ENCODE measurements at places on chromosomes 11 and 22. TPM values are rescaled to one million over a fixed set of nuclear protein-coding genes. Genes with fewer than 3 reads are reported as not detected.

SMTNL1 gene
- not detected for total RNA-seq

MMP13 gene
- not detected for total RNA-seq

ADAMTS15 gene
- 11.8 TPM for total RNA-seq

GRAP2 gene
- 0.67 TPM for total RNA-seq

CLMP gene
- total RNA-seq: 89.1 TPM

TRPM5 gene
- not detected for total RNA-seq

OLFML1 gene
- total RNA-seq: 10.2 TPM

FRMD8 gene
- total RNA-seq: 19.9 TPM

GRM5 gene
- total RNA-seq: not detected

SLC22A25 gene
- total RNA-seq: not detected

MPEG1 gene
- 35.5 TPM for total RNA-seq

PTPMT1 gene
- total RNA-seq: 70.0 TPM

GRCh38 chr11:129766898-129767604 lies 48.6 kb upstream of the TMEM45B start:
- ATAC-seq: no peak

GRCh38 chr11:47467357-47467756 lies 18.4 kb upstream of the RAPSN start:
- no peak for ATAC-seq

GRCh38 chr22:34976474-34976873 lies 89.5 kb upstream of the ISX start:
- no peak for ATAC-seq

- ATAC-seq: no peak
Observed at GRCh38 chr11:128590587-128590986, 3.2 kb upstream of the ETS1 start.

- no peak for ATAC-seq
Observed at GRCh38 chr11:5626196-5626595, 1.4 kb downstream of the TRIM34 start.

DNA sequence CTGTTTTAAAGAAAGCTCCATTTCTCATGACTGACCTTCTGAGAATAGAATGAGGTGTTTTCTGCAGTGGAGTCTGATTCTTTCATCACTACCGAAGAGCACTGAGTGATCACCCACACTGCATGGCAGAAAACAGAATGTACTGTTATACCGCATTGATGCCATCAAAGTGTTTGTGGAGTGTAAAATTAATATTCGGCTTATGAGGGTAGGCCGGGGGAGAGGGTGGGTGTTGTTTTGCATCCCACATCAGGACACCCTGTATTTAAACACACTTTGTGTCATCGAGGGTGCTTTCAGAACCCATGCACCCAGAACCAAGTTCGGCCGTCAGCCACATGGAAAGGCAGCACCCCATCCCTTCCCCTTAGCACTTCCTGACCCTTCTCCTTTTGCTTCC lies 41.3 kb upstream of the ETS1 start:
- no peak for ATAC-seq

DNA sequence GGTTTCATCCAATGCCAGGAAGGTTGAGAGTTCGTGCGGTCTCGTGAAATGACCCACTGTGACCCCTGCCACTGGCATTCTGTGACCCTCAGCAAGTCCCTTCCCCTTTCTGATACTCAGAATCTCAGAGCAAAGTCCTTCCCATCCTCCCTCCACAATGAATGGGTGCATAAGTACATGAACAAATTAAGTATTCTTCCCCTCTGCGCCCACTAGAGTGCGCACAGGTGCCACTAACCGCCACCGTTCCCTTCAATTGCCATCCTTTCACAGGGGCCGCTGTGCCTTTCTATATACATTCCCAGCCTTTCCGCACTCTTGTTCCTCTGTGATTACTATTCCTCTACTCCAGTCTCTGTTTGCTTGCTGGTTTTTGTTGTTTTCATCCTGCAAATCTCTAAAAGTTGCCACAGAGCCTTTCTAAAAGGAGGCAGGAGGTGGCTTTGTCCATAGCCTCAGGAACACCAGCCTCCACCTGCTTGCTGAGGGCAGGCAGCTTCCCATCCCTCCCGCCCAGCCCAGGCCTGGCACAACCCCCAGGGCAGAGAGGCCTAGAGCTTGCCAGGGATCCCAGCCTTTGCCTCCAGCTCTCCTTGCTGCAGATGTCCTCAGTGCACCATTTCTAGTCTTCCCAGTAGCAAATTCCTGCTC lies 6.7 kb upstream of the AP1B1 start:
- ATAC-seq: peak; percentile 83

DNA sequence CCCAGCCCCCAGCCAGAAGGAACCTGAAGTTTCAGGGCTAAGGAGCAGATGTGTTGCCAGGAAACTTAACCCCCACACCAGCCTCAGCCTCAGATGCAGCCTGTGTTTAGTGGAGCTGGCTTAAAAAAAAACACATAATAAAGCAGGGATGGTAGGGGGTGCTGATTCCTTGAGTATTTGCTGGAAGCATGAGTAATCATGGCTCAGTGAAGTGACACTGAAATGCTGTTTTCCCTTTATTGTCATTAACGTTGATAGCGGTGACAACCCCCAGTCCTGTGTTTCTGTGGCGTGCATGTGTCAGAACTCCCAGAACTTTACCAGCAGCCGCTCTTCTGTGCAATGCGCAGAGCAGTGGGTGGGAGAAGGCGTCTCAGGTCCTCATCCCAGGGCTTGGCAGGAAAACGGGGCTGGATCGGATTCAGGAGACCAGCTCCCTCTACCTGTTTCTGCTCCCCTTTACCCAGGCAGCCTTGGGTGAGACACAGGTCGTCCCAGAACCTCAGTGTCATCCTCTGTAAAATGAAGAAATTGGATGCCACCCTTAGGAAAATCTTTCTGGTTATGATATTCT lies 1282.1 kb downstream of the TBC1D22A start:
- no peak for ATAC-seq

DNA sequence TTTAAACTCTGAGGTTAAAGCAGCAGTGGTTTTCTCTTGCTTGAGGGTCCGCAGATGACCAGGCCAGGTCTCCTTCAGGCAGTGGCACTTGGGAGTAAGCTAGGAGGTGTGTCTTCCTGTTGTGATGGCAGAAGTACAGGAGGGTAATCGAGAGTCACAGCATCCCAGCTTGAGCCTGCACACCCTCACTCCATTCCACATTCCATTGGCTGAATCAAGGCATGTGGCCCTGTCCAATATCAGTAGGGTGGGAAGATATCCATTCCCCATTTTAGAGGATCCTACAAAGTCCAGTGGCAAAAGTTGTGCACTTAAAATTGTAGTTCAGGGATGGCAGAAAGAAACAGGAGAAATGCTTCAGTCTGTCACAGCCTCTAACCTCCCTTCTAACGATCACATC lies 23.3 kb downstream of the OSBP2 start:
- no peak for ATAC-seq

GRCh38 chr11:26778000-26778757 lies 56.3 kb upstream of the SLC5A12 start:
- ATAC-seq: peak; percentile 9

- peak; percentile 93 for ATAC-seq
Observed at GRCh38 chr11:75554258-75555022, 7.6 kb upstream of the SERPINH1 start.

GRCh38 chr22:25492841-25493734 lies 71.4 kb upstream of the GRK3 start:
- no peak for ATAC-seq

DNA sequence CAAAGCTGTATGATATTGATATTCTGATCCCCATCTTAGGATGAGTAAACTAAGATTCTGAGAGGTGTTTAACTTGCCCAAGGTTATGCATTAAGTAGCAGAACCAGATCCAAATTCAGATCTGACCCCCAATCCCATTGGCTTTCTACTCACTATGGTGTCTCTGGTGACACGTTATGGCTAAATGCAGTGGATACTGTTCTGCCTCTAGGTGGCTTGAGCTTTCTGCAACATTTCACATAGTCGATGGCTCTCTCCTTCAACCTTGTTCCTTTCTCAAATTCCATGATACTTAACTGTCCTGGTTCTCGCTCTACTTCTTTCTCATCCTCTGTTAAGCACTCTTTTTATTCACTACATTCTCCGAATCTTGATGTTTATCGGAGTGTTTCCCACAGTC lies 9.4 kb downstream of the C11orf97 start:
- no peak for ATAC-seq

DNA sequence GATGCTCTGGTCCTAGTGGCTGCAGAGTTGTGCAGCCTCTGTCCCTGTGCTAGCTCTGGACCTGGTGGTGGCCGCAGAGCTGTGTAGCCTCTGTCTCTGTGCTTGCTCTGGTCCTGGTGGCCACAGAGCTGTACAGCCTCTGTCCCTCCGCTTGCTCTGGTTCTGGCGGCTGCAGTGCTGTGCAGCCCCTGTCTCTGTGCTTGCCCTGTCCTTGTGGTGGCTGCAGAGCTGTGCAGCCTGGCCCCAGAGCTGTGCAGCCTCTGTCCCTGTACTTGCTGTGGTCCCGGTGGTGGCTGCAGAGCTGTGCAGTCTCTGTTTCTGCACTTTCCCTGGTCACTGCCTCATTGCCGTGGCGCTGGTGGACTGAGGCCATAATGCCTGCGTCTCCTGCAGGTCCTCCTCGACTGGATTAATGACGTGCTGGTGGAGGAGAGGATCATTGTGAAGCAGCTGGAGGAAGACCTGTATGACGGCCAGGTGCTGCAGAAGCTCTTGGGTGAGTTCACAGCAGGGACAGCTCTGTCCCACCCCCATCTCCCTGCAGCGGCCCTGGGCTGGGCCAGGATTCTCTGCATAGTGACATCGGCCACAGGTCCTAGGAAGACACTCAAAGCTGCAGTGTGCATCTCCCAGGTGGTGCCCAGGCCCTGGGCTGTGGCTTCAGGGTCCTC lies 61.9 kb upstream of the PARVG start:
- no peak for ATAC-seq

DNA sequence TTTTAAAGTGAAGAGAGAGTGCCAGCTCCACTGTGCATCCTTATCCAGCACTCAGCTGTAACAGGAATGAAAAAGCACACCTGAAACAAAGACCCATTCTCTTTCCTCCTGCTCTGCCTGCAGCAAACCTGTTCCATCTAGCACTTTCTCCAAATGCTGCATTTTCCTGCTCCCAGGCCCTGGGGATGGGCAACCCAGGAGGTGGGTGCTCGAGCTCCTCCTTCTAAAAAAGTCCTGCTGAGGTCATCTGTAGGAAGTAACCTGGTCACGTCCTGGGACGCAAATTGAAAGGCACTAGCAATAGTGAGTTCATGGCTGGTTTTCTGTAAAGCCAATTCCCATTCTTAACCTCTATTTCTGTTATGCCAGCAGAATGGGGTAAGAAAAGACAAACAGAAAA lies 173.7 kb downstream of the MAML2 start:
- ATAC-seq: no peak

DNA sequence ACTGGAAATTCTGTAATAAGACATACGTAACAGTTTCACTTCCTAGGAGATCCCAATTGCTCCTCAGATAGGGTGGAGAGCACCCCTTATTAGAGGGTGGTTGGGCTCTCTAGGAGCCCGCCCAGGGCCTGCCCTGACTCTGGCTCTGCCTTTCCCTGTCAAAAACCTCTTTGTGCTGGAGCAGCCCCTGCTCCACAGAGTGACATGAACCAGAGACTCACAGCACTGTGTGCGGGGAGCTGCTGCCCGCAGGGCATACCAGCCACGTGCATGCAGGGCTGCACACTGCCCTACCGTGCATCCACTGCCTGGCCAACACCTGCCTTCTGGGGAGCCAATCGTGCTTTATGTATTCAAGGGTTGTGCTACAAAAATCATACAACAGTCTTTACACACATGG lies 24.3 kb downstream of the KCNQ1OT1 start:
- ATAC-seq: no peak

DNA sequence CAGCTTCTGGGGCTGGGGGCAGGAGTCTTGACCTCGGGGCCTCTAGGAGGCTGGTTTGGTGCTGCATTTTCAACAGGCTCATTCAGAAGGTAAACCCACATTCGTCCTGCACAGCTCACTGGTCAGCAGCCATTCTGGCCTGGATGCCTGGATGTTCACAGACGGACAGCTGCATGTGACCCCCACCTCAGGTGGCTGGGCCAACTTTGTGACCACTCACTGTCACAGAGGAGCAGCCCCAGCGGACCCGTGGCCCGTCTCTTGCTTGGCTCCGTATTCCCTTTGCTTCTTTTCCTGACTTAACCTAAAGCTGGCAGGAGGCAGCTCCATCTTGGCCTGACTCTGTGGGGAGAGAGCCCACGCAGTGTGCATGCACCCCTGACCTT lies 8.2 kb downstream of the DGCR8 start:
- no peak for ATAC-seq

DNA sequence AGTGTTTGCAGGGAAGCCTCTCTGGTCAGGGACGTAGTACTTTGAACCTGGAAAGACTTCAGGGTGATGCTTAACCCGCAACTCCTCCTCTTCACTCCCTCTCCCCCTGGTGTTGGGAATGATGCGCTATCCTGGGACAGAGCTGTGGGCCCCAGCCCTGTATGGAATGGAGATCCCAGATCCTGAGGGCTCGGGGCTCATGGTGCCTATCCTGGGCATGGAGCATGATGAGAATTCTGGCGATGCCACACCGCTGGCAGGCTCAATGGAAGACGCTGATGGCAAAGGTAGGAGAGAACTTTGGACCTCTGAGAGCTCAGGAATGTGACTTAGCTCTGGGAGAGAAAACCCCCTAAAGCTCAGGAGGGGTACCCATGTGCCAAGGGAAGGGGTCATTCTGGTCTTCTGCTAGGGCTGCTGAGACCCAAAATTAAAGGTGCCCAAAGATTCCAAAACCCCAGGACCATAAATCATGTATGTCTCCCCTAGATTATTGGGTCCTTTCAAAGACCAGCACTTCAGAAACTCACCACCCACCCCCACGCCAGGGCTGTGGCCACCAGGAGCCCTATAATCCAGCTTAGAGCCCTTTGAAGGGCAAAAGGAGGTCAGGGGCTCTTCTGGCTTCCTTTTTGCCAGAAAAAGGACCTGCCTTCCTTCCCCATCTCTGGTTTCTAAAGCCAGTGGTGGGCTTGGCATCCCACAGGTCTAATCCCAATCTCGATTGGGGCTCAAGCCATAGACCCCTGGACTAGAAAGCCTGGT lies 52.5 kb downstream of the BTG4 start:
- no peak for ATAC-seq

- ATAC-seq: no peak
Observed at GRCh38 chr11:20089796-20090653, 70.2 kb downstream of the DBX1 start.

GRCh38 chr22:44254811-44255210 lies 57.9 kb downstream of the SHISAL1 start:
- ATAC-seq: no peak

DNA sequence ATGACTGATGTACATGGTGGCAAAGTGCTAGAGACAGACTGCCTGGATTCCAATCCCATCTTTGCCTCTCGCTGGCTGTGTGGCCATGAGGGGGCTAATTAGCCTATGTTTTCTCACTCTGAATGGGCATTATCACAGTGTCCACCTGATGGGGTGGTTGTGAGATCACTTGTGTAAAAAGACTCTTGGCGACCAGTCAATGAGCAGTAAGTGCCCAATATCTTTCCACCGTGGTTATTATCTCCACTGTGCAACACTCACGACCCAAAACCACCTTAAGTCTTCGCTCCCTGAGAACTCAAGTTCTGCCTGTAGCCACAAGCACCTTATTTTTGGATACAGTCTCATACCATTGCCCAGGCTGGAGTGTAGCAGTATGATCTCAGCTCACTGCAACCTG lies 52.1 kb downstream of the PLEKHA7 start:
- ATAC-seq: no peak
